Thyroid gland (tissue), 4 donors: ENCODE measurements at places on chromosomes 5 and 9. TPM values are rescaled to one million over a fixed set of nuclear protein-coding genes. Genes with fewer than 3 reads are reported as not detected.
A peak's percentile ranks its signal among the peaks of the same experiment; 100 is the strongest.

Gene EGFLAM
- 6.0 TPM for total RNA-seq

Gene RASEF
- total RNA-seq, result 62.7 TPM

Gene SPOCK1
- 34.1 TPM for total RNA-seq

Gene FIBCD1
- total RNA-seq, result 0.11 TPM

Gene NEK6
- total RNA-seq, result 11.1 TPM

Gene FAM151B
- 2.6 TPM for total RNA-seq

Gene XRCC4
- total RNA-seq, result 11.6 TPM

- H3K4me1 ChIP-seq, result no peaks in the 10 kb centered on the region
- DNase-seq, result peak; percentile 53
- H3K27ac ChIP-seq, result no peak overlapping the region
- H3K4me3 ChIP-seq, result no peak overlapping the region
- no peaks in the 10 kb centered on the region for H3K36me3 ChIP-seq
These were observed 63.7 kb upstream of the PPP2CA start for GRCh38 chr5:134289509-134290113.

GRCh38 chr5:78627175-78627574 lies 21.4 kb downstream of the LHFPL2 start:
- H3K4me1 ChIP-seq, result peaks cover 5% of the 10 kb centered on the region
- no peak overlapping the region for H3K4me3 ChIP-seq
- H3K27ac ChIP-seq, result no peak overlapping the region
- no peak for DNase-seq

DNA sequence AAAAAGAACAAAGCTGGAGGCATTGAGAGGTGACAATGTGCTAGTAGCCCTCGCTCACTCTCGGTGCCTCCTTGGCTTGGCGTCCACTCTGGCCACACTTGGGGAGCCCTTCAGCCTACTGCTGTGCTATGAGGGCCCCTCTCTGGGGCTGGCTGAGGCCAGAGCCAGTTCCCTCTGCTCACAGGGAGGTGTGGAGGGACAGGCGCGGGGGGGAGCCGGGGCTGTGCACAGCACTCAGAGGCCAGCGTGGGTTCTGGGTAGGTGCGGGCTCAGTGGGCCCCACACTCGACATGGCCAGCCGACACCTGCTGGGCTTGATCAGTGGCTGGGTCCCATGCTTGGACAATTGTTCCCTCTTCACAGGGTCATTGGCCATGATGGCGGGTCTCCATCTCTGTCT lies 202.5 kb upstream of the GRAMD2B start:
- no peak for DNase-seq
- no peaks in the 10 kb centered on the region for H3K27me3 ChIP-seq
- H3K27ac ChIP-seq, result no peak overlapping the region

- no peaks in the 10 kb centered on the region for H3K36me3 ChIP-seq
- H3K27ac ChIP-seq, result peak overlapping the region; percentile 65
- H3K27me3 ChIP-seq, result no peaks in the 10 kb centered on the region
- peak overlapping the region; percentile 74 for H3K4me3 ChIP-seq
- DNase-seq, result no peak
These were observed 52.9 kb upstream of the PTPDC1 start for GRCh38 chr9:94031380-94031779.

GRCh38 chr9:87909310-87910041 lies 8.3 kb upstream of the SPATA31C1 start:
- no peak for DNase-seq
- H3K36me3 ChIP-seq, result no peaks in the 10 kb centered on the region
- H3K4me3 ChIP-seq, result no peak overlapping the region
- H3K27me3 ChIP-seq, result no peaks in the 10 kb centered on the region

- H3K27me3 ChIP-seq, result no peaks in the 10 kb centered on the region
- H3K27ac ChIP-seq, result no peak overlapping the region
- H3K36me3 ChIP-seq, result no peaks in the 10 kb centered on the region
- no peaks in the 10 kb centered on the region for H3K4me1 ChIP-seq
- H3K4me3 ChIP-seq, result no peak overlapping the region
- DNase-seq, result no peak
These were observed 157.5 kb downstream of the ADAMTS6 start for GRCh38 chr5:65324226-65324625.

DNA sequence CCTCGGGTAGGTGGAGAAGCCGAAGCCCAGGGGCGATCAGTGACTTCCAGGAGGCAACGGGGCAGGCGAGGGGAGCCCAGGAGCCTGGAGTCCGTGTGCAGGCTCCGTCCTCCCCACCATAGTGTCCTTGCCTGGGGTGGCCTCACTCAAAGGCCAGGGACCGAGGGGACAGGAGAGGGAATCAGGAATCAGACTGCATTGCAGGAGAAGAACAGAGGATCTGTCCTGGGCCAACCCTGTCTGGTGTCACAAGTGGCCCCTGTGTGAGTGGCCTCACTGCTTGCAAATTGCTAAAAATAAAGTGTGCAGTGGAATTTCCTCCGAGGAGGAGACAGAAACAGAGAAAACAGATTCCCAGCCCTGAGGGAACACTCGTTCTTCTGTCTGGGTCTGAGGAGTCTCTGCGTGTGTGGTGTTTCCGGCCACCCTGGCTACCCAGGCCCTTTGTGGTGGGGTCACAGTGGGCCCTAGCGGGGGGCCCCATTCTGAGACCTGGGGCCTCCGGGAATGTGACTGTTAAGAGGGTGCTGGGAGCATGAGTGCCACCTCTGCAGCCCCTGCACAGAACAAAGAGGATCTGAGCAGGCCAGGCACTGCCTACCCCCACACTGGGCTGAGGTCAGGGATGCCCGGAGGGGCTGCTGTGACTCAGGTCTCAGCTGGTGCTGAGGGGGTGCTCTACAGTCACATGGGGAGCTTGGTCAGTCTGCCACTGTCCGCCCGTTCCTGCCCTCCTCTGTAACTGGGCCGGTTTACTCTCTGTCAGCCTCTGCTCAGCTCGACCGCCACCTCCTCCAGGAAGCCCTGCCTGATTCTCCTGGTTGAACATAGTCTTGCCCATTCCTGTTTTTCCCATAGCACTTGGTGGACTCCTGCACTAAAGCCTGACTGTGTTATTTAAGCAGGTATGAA lies 7.4 kb downstream of the TRAF1 start:
- peak overlapping the region; percentile 11 for H3K27ac ChIP-seq
- DNase-seq, result no peak
- H3K27me3 ChIP-seq, result no peaks in the 10 kb centered on the region
- H3K36me3 ChIP-seq, result no peaks in the 10 kb centered on the region
- no peaks in the 10 kb centered on the region for H3K4me1 ChIP-seq
- H3K4me3 ChIP-seq, result no peak overlapping the region

DNA sequence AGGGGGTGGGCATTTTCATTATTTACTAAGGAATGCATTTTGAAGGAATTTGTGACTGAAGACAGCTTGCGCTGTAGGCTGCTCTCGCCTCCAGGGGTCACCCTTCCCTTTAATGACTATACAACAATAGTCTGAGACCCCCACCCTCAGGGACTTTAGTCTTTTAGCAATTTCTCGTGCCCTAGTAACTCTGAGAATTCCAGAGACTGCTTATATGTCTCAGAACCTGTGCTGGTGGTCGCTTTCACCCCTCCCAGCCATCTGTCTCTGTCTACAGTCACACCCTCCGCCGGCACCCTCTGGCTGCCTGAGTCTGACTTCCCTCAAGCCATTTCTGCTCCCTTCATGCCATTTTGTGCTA lies 671.4 kb downstream of the NR2F1-AS1 start:
- no peaks in the 10 kb centered on the region for H3K36me3 ChIP-seq
- H3K4me1 ChIP-seq, result no peaks in the 10 kb centered on the region
- peak; percentile 6 for DNase-seq
- no peak overlapping the region for H3K4me3 ChIP-seq
- no peak overlapping the region for H3K27ac ChIP-seq

DNA sequence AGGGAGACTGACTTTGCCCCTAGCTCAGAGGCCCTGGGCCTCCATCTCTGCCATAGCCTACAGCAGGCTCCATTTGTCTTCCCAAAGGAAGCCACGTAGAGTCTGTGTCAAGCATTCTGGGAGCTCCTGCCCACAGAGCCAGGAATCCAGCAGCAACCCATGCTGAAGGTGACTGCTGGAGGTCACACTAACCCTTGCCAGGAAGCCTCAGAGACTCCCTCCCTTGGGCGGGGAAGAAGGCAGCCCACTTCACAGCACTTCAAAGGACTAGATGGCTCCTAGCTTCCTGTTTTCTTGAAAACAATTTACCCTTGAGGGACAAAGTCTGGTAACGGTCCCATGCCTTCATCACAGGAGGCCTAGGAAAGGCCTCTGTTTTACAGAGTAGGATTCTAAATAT lies 1.7 kb downstream of the CKMT2 start:
- H3K27me3 ChIP-seq, result no peaks in the 10 kb centered on the region
- no peak overlapping the region for H3K4me3 ChIP-seq
- H3K4me1 ChIP-seq, result peaks cover 15% of the 10 kb centered on the region

DNA sequence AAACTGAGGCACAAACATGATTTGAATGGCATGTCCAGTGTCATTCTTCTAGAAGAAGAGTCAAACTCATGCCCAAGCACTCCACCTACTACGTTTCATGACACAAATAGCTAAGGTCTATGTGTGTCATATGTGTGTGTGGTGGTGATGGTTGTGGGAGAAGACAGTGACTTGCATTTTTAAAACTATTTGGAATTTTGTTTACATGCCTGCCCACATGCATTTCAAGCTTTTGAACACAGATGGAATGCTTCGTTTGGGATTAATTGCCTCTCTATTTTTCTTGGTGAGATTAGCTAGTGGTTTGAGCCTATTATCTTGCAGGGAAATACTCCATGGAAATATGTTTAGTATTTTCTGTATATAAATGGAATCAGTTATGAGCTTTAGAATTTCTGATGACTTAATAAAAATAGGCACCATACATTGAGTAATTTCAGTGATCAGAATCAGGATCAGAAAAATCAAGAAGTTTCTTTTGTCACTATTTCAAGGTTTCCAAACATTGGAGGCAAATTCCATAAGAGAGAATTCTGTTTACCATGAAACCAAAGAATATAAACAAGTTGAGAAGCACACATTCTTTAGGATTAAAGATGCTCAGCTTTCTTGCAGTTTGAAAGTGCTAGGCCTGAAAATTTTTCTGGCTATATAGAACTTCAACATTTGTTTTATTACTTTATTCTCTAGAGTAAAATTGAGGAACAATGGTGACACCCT lies 260.3 kb upstream of the SEMA6A start:
- peaks cover 9% of the 10 kb centered on the region for H3K4me1 ChIP-seq
- H3K27ac ChIP-seq, result no peak overlapping the region
- DNase-seq, result no peak
- no peaks in the 10 kb centered on the region for H3K36me3 ChIP-seq
- no peak overlapping the region for H3K4me3 ChIP-seq

- H3K27ac ChIP-seq, result peak overlapping the region; percentile 56
- peaks cover 21% of the 10 kb centered on the region for H3K4me1 ChIP-seq
- no peaks in the 10 kb centered on the region for H3K27me3 ChIP-seq
- no peak for DNase-seq
- H3K4me3 ChIP-seq, result no peak overlapping the region
These were observed 2.2 kb downstream of the ZNF366 start for GRCh38 chr5:72505016-72505415.

- no peak overlapping the region for H3K4me3 ChIP-seq
- no peaks in the 10 kb centered on the region for H3K36me3 ChIP-seq
- no peaks in the 10 kb centered on the region for H3K27me3 ChIP-seq
- no peak overlapping the region for H3K27ac ChIP-seq
These were observed 260.4 kb upstream of the ADRA1B start for GRCh38 chr5:159655757-159656409.
